ENCODE measurements at places on chromosomes 6 and 20.

DNA sequence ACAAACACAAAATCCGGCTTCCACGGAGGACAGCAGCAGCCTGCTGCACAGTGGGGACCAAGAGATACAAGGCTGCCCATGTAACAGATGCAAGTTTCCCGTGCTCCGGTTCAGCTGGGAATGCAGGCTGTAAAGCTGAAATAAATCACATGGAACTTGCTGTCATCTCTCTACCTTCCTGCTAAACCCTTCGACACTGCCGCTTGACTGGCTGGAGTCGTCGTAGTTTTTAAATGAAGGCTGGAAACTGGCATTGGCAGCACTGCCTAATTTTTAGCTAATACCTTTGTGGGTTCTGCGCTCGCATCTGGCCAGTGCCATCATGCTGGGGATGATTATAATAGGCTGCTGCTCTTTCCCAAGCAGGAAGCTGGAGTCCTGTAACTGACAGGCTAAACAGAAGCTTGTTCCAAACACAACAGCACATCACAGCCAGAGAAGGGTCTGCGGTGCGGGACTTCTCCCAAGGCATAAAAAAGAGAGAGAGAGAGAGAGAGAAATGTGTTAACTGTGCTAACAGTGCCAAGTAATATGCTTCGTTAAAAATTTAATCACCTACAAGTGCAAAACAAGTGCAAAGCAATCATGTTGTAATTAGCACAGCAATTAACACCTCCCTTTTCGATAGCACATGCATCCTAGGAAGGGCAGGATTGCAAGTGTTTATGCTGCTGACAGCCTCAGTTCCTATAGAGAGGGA lies 146.1 kb downstream of the TFAP2A start:
- peak; percentile 7 for DNase-seq

DNA sequence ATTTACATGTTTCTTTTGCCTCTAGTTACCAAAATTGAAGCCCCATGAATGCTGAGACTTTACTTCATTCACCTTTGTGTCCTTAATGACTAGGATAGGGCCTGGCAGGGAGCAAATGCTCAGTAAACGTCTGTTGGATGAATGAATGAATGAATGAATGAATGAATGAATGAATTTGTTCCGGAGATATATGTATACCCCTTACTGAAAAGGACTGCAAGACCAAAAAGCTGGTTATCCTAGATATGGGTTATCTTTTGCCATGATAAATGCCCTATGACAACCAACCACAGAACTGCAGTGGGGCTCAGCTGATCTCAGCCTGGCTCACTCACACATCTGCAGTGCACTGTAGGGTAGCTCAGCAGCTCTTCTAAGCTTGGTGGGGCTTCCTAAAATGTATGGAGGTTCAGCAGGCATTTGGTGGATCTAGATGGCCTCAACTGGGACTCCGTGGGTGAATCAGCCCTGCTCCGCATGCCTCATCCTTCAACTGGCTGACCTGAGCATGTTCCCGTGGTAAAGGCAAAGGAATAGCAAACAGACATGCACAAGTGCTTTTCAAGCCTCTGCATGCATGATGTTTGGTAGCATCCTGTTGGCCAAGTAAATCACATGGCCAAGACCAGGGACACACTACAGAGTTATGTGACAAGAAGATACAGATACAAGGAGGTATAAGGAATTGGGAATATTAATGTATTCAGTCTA lies 378.7 kb upstream of the SOX4 start:
- no peak for DNase-seq

DNA sequence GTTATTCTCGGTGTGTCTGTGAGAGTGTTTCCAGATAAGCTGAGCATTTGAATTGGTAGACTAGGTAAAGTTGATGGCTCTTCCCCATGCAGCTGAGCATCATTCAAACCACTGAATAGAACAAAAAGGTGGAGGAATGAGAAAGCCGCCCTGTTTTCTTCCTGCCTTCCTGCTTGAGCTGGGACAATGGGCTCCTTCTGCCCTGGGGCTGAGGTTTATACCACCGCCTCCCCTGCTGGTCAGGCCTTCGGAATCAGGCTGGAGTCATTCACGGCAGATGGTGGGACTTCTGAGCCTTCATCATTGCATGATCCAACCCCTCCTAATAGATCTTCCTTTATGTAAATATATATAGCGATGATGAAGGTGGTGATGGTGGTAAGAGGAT lies 124.9 kb downstream of the ANKRD60 start:
- no peak for DNase-seq

GRCh38 chr20:52746770-52747169 lies 225.4 kb upstream of the TSHZ2 start:
- DNase-seq, result no peak

DNA sequence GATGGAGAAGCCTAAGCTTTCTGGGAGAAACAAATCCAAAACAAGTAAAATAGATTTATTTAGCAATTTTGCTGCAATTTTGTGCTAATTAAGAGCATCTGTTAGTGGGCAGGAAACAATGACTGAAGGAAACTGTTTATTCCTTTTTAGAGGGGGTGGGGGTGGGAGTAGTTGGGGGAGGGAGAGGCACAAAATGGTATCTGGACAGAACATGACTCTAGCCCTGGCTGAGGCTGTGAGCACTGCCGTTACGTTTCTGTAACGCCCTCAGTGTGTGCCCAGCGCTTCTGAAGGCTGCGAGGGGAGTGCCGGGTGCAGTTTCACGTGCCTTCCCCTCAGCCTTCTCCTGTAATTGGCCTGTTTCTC lies 28.8 kb downstream of the METTL24 start:
- DNase-seq, result no peak

- no peak for DNase-seq
Observed at GRCh38 chr6:140388192-140388802, 1013.8 kb upstream of the CITED2 start.

GRCh38 chr6:85614780-85615179 lies 21.1 kb upstream of the SNX14 start:
- no peak for DNase-seq

DNA sequence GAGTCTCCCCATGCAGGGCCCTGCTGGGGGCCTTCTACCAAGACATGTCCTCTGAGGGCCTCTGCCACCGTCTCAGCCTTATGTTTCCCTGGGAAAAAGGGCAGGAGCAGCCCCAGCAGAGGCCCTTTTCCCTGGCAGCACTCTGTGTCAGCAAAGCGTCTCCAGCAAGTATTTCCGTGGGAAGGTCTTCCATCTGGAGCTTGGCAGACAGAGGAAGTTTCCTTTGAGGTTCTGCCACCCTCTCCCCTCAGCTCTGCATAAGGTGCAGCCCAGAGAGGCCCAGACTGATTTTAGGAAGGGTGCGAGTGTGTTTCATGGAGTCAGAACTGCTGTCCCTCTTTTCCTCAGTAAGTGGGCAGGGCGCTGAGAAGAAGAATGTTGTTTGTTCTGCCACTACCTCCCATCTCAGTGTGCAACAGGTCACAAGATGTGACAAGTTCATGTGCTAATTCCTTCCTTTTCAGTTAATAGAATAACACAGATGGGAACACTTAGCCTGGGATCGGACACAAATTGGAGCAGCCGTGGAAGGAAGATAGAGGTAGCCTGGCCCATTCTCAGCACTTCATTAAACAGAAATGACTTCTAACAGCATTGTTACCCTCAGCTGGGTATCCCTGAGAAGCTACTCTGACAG lies 784.4 kb downstream of the MAFB start:
- no peak for DNase-seq

DNA sequence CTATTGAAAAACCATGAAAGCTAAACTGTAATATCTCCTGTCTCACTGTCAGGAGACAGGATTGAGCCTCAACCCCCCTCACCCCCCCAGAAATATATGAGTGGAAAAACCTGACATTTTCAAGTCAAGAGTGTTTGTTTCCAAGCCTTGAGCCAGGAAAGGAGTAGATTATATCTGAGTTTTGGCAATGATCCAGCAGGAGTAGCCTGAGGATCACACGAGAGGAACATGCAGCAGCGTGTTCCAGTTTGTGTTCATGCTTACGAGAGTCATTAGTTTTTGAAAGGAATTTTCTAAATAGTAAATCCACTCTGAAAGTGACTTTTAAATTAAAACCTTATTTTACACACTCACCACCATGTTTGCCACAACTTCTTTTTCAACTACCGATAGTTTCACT lies 15.8 kb downstream of the IL22RA2 start:
- DNase-seq, result no peak

GRCh38 chr20:61419501-61419900 lies 167.4 kb downstream of the CDH4 start:
- DNase-seq, result no peak

- no peak for DNase-seq
Observed at GRCh38 chr20:46139908-46140482, 21.9 kb downstream of the CD40 start.

DNA sequence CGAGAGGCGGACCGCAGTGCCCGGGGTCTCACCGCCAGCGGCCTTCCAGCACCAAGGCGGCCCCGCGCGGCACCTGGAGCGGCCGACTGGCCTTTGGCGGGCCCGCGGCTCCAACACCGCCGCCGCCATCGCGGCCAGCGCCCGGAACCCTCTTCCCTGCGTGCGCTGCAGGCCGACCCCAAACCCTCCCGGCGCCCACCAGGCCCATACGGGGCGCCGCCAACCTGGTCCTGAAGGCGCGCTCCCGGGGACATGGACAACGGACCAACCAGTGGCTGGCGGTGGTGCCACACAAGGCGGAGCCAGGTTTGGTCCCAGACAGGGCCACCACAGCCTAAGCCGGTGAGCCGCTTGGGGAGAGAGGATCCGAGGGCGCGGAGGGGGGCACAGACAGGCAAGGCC lies 1514.8 kb upstream of the DEFB115 start:
- no peak for DNase-seq

DNA sequence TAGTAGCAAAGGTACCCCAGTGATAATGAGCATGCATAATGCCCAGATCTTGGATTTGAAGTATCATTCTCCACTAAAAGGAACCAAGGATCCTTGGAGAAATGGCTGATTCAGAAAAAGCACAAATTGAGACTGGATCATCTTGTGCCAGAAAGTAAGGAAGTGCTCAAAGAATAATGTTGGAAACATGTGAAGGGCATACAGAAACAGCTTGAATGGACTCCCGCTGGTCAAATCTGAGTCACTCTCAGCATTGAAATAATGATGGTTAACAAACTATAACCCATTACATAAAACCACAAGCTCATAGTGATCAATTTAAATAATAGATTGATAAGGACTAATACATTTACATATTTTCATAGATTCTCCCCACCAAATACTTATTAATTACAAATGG lies 3.6 kb upstream of the OSTM1 start:
- DNase-seq, result no peak

DNA sequence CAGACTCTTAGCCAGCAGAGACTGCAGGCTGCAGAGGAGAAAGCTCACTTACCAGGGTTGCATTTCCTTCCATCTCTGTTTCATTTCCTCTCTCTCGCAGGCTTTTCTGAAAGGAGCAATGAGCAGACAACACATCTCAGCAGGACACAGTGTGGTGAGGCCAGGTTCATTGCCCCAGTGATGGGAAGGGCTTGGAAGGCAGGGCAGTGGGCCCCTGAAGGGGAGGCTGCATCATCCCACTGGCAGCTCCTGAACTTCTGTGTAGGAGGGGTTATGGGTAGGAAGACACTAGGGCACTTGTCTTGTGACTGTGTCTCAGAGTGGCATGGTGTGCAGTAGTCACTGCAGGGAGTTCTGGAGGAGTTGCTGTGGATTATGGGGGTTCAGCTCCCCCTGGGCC lies 246.8 kb downstream of the QKI start:
- no peak for DNase-seq

- no peak for DNase-seq
Observed at GRCh38 chr6:139475241-139475640, 100.8 kb upstream of the CITED2 start.

GRCh38 chr6:31332637-31333602 lies 24.1 kb downstream of the HLA-B start:
- no peak for DNase-seq

DNA sequence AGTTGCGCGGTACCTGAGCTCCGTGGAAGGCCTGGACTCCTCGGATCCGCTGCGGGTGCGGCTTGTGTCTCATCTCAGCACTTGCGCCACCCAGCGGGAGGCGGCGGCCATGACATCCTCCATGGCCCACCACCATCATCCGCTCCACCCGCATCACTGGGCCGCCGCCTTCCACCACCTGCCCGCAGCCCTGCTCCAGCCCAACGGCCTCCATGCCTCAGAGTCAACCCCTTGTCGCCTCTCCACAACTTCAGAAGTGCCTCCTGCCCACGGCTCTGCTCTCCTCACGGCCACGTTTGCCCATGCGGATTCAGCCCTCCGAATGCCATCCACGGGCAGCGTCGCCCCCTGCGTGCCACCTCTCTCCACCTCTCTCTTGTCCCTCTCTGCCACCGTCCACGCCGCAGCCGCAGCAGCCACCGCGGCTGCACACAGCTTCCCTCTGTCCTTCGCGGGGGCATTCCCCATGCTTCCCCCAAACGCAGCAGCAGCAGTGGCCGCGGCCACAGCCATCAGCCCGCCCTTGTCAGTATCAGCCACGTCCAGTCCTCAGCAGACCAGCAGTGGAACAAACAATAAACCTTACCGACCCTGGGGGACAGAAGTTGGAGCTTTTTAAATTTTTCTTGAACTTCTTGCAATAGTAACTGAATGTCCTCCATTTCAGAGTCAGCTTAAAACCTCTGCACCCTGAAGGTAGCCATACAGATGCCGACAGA lies 9.9 kb downstream of the HEY2 start:
- no peak for DNase-seq

GRCh38 chr20:41837669-41838224 lies 219.6 kb upstream of the CHD6 start:
- no peak for DNase-seq

- no peak for DNase-seq
Observed at GRCh38 chr20:57808264-57809070, 98.7 kb upstream of the PMEPA1 start.

GRCh38 chr6:136955123-136955522 lies 33.0 kb downstream of the SLC35D3 start:
- DNase-seq, result no peak

DNA sequence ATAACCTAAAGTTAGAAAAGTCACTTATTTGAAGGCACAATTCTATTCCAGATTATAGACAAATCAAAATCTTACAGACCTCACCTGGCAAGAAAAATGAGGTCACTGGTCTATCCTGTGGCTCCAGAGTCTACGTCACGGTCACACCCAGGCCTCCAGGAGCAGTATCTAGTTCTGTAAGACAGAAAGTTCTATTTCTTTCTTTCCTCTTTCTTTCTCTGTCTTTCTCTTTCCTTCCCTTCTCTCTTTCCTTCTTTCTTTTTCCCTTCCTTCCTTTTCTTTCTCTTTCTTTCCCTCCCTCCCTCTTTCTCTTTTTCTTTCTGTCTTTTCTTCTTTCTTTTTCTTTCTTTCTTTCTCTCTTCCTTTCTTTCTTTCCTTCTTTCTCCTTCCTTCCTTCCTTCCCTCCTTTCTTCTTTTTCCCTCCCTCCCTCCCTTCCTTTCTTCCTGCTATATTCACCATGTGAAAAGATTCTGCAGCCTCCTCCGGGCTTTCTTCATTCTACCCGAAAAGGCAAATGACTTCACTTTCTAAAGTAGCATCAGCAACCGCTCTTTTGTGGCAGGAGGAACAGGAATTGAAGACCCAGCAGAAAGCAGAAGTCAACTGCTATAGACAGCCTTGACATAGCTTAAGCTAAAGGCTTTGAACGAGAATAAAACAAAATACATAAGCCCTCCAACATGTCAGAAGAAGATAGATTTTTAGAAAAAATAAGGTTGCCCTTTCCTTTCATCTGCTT lies 83.9 kb upstream of the SIRPG start:
- DNase-seq, result no peak

All from HAP-1 (cell line).